ENCODE measurements at places on chromosomes 7 and 10. TPM values are rescaled to one million over a fixed set of nuclear protein-coding genes. Genes with fewer than 3 reads are reported as not detected.

DNA sequence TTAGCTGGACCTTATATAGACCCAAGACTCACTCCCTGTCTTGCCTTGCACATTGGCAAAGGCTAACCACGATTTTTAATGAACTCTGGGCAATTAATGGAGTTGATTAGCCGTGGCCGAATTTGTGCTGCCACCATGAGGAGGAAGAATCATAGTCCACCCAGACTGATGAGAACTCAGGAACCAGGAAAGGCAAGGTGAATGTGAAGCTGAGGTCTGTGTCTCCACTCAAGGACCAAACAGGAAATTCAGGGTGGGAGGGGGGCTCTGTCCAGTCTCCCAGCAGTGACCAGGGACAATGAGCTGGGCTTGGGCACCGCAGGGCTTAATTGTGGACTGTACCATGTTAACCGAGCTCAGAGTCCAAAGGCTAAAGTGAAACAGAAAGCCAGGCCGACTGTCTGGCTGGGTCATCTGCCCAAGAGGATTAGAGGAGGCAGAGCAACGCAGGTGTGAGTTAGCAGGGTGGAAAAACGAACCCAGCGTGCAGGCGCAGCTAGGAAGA is 127.0 kb upstream of the JCAD start:
- H3K4me3 ChIP-seq, result no peak overlapping the region
- H3K27ac ChIP-seq, result no peak overlapping the region
- H3K36me3 ChIP-seq, result no peaks in the 10 kb centered on the region
- no peak for DNase-seq
- H3K27me3 ChIP-seq, result no peaks in the 10 kb centered on the region
- H3K4me1 ChIP-seq, result no peaks in the 10 kb centered on the region

GRCh38 chr7:135154734-135155133 is 6.9 kb downstream of the TMEM140 start:
- H3K27ac ChIP-seq, result no peak overlapping the region
- H3K4me1 ChIP-seq, result peaks cover 45% of the 10 kb centered on the region
- peaks cover 69% of the 10 kb centered on the region for H3K36me3 ChIP-seq
- no peaks in the 10 kb centered on the region for H3K27me3 ChIP-seq
- DNase-seq, result no peak

DNA sequence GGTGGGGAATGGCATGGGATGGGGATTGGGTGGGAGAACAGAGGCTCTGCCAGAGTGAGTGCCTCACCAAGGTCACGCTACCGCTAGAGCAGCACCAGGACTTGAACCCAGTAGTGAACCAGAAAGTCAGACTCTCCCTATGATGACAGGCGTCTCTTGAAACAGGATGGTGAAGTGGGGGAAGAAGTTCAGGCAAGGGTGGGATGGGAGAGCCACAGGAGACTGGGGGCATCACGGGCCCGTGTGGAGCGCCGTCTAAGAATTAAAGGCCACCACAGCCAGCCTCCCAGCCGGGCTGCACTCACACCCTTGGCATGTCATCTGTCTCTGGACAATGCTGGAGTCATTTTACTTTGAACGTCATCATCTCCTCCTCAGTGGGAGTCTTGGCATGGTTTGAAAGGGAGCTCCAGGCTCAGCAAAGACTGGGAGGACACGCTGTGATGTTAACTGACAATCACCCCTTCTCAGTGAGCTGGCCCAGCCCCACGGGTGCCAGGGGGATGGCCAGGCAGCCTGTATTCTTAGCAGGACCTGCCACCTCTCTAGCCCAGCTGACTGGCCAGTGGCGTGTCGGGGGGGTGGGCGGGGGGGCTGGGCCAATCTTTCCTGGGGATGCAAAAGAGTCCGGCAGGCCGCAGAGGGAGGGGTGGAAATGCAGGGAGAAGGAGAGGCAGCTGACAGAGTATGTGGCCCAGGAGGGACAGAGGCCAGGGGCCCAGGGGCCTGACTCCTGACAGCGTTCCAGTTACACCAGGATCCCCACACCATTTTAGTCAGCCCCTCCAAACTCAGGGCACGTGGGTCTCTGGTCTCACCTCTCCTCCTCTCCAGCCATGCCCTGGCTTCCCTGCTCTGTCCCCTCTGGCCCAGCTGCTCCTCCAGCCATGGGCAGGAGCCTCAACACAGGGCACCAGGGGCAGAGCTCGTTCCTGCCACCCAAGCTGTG is 96.2 kb downstream of the VOPP1 start:
- peak overlapping the region; percentile 84 for H3K27ac ChIP-seq
- no peak for DNase-seq
- H3K4me3 ChIP-seq, result no peak overlapping the region
- H3K27me3 ChIP-seq, result no peaks in the 10 kb centered on the region

DNA sequence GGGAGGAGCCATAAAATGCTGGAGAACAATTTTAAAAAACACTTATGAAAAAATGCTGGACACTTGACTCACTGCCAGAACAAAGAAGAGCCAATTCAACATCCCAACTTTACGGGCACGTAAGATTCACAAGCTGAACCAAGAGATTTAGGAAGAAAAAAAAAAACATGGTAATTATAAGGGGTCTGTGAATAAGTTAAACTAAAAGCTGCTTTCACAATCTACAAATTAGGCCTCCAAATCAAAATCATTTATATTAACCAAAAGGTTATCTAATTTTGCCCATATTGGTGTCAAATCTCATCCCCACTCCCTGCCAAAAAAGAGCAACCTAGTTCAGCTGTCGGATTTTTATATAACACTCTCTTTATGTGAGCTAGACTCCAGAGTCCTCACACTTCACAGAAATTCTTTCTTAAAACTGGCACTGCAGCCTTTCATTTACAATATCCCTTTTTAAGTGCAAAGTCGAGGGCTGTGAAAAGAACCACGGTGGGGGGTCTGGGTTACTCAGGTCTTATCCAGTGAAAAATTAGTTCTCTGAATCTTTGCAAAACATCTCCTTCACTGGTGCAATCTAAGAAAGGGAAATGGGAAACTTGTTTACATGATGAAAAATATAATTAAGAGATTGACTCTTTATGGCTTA is 30.4 kb upstream of the DGKI start:
- no peak for DNase-seq
- H3K4me1 ChIP-seq, result peaks cover 25% of the 10 kb centered on the region
- H3K27ac ChIP-seq, result no peak overlapping the region
- peaks cover 41% of the 10 kb centered on the region for H3K36me3 ChIP-seq

DNA sequence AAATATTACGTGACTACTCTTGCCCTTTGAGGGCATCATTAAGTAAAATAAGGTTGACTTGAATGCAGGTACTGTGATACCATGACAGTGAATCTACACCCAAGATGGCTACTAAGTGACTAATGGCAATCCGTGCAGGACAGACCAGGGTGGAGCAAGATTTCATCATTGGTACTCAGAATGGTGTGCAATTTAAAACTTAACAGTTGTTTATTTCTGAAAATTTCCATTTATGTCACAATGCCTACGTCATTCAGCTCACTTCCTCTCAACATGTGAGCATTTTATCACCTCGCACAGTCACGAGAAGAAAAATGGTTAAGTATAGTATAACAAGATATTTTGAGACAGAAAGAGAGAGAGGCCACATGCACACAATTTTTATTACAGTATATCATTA is 50.3 kb upstream of the MET start:
- H3K27ac ChIP-seq, result no peak overlapping the region
- H3K27me3 ChIP-seq, result peaks cover 18% of the 10 kb centered on the region
- H3K4me1 ChIP-seq, result no peaks in the 10 kb centered on the region
- no peak for DNase-seq

CLEC5A gene
- not detected for total RNA-seq

Data from activated CD4-positive, alpha-beta T cell treated with anti-CD3 and anti-CD28 coated beads for 36 hours (primary cell).